ENCODE measurements at places on chromosomes 5 and 9.
A peak's percentile ranks its signal among the peaks of the same experiment; 100 is the strongest.

- DNase-seq, result peak; percentile 34
These were observed 47.8 kb upstream of the TRIM32 start for GRCh38 chr9:116639251-116639741.

GRCh38 chr5:1997640-1998347 is 115.1 kb upstream of the IRX4 start:
- DNase-seq, result no peak

DNA sequence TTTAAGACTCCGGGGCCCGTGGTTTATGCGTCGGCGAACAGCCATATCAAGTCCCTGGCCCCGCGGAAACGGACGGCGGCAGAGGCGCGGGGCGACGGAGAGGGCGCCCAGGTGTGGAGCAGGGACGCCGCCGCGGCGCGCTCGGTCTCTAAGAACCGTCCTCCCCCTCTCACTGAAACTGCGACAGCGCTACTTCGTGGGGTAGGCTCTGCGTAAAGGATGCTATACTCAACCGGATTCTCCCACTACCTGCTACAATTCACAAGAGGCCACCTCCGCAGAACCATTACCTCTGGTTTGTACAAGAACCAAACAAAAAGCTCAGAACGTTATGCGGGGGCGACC is 404 bp downstream of the MRNIP start:
- DNase-seq, result peak; percentile 54

- peak; percentile 4 for DNase-seq
These were observed 52.3 kb upstream of the CAVIN4 start for GRCh38 chr9:100525563-100525962.

DNA sequence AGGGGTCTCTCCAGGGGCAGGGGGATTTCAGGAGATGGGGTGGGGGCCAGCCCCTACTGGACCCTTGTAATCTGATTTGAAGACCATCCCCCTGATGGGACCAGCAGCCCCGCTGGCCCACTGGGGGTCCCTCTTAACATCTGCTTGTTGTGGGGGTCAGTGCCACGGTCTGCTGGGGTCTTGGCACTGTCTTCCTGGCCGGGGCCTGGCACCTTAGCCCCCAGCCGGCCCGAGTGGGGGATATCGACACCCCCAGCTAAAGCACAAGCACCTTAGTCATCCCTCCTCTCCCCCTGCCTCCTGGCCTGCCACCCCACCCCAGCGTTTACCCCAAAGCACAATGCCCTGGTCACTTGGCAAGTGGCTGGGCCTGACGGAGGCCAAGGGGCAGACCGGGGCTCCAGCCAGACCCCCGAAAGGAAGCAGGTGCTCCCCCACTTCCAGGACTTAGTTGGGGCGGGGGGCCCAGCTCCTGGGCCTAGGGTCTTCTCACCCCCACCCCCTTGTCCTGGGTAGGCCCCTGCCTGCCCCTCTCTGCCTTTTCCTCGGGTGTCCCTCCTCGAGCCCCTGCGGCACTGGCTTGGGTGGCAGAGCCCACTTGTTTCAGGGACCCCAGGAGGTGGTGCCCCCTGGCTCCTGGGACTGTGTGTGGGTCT is 1.4 kb upstream of the NFX1 start:
- no peak for DNase-seq

- no peak for DNase-seq
These were observed 159.2 kb downstream of the TRIO start for GRCh38 chr5:14302330-14302729.
